ENCODE measurements at places on chromosomes 11 and 22.
A peak's percentile ranks its signal among the peaks of the same experiment; 100 is the strongest.

GRCh38 chr22:30315962-30316576, 10.7 kb downstream of the TBC1D10A start:
- no peak for DNase-seq

DNA sequence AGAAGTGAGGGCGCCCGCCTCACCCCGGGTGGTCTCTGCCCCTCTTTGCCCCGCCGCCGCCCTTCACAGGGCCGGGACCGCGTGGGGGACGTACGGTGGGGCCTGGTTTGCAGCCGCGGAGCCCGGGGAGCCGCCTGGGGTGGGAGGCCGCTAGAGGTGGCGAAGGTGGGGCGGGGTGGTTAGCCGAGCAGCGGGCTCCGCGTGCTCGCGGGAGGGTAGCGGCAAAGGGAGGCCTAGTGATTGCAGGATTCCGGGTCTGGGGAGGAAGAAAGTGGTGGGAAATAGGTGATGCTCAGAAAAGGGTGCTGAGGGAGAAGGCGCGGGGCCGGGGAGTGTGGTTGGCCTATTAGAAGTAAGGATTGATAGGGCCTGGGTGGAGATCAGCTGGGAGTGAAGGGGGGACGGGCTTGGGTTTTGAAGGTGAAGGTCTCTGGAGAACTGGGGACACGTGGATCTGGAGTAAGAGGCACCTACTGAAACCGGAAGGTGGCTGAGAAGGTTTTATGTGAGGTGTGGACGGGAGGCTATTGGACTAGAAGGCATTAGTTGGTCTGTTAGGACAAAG, 571 bp downstream of the FAR1 start:
- peak; percentile 77 for DNase-seq

GRCh38 chr11:129611661-129612446, 203.8 kb upstream of the TMEM45B start:
- DNase-seq, result no peak

DNA sequence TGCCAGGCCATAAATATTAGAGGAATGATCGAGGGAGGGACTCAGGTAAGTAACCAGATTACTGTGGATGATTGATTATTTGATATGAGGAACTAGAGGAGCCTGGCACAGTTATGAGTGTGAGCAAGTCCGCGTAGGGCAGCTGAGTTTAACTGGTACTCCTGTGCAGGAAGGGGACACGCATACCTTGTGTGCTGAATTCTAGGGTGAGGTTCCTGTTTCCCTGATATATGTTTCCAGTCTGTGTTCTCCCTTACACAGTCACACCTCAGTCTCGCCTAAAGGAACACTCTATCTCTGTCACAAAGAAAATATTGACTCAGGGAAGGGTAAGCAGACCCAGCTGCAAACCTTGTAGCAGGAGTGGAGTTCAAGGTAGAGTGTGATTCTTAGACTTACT, 17.4 kb downstream of the SGSM3 start:
- DNase-seq, result no peak

GRCh38 chr11:36077886-36078685, 134.2 kb downstream of the LDLRAD3 start:
- DNase-seq, result no peak

DNA sequence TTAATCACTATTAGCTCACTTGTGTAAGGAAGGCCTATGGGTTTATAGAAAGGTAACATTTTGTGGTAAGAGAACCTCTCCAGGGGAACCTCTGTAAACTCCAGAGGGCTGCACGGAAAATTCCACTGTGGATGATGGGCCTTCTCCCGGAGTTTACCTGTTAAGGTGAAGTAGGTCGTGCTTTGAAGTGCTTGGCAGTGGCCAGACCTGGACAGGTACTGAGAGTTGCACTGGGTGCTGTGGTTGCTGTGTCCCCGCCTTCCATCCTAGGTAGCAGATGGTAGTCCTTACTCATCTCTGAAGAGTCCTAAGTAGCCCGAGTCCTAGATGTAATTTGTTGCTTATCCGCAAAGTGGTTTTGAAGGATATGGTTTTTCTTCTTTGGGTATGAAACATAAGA, 133.4 kb downstream of the TEAD1 start:
- no peak for DNase-seq

DNA sequence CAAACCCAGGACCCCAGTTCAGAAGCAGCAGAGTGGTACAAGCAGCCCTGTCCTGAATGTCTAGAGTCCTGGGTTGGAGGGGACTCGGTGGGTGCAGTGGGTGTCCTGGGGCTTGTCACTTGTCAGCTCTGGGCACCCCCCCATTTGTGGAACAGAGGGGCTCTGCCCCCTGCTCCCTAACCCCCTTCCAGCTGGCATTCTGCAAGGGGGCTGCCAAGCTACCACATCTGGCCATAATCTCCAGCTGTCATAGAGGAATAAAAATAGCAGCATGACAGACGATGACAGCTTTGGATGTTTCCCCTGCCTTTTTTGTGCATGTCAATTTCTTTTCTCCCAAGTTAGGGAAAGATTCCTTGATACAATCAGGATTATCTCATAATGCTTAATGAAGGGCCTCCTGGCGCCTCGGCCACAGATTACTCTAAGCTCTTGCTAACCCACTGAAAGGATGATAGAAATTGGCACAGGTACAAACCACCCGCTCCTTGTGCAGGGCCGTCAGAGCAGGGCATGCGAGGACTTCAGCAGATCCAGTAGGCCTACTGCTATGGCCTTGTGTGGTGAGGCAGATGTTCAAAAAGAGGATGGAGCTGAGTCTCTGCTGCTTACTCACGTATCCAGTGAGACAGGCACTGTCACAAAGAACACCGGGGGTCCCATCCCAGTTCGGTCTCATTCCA, 83.0 kb downstream of the ISX start:
- no peak for DNase-seq

GRCh38 chr11:20489948-20490347, 102.4 kb downstream of the PRMT3 start:
- no peak for DNase-seq

GRCh38 chr22:39534591-39535356, 2.2 kb upstream of the RPS19BP1 start:
- no peak for DNase-seq

DNA sequence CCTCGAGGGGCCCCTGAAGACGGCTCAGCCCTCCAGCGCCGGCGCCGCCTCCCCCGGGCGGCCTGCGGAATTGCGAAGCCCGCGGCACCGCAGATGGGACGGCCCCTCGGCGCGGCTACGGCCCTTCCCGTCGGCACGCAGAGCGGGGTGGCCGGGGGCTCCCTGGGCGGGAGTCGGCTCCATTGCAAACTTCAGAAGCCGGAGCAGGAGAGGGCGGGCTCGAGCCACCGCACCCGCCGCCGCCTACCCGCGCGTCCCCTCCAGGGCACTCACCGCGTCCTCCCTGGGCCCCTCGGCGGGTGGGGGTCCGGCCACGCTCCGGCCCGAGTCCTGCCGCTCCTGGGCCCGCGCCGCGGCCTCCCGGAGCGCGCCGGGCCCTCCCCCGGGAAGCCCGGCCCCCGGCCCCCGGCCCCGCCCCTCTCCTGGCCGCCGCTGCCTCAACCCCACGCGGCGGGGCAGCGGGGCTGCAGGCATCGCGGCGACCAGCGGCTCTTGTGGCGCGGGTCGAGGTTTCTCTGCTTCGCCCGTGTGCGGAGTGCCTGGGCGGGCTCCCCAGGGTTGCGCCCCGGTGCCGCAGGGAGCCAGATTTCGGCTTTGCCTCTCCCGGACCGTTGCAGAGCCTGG, at the start of gene PACSIN3:
Gene PACSIN3, minus strand, starts transcription at position 359 of the 624 bp plus-strand sequence. CDS start 3,707 bp downstream, outside the sequence.
- DNase-seq, result no peak

DNA sequence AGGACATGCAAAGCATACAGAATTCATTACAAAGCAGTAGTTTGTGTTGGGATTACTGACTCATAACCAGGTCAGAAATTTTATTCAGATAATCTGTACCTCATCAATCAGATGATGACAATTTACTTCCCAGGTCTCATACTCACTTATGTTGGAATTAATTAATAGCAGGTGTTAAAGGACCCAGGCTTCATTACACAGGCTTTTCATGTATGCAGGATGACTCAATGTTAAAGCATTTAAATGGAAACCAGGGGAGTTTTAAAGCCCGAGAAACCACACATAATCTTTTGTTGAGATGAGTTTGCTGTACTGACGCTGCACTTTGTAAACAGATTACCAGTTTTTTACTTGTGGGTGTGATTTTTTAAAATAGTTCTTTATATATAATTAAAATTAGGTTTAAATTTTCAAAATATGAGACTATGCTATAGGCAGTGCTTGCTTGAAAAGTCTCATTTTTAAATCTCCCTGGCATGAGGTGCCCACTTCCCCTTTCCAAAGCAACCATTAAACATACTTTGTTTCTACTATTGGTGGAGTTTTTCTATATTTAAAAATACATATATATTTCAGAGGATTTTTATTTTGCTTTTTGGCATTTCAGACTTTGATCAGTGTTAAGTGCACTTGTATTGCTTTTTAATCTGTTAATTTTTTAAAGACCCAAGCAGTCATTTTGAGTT, 41.0 kb downstream of the CEP57 start:
- DNase-seq, result no peak

GRCh38 chr11:94574193-94574961, 7.2 kb downstream of the PIWIL4 start:
- no peak for DNase-seq

- no peak for DNase-seq
Observed at GRCh38 chr22:32717337-32718240, 83.9 kb upstream of the TIMP3 start.

GRCh38 chr22:21735200-21736083, at the start of gene YPEL1:
Gene YPEL1 (minus strand): TSS chr22:21735794. CDS start chr22:21710744, 25,050 bp downstream.
- DNase-seq, result peak; percentile 96

- no peak for DNase-seq
Observed at GRCh38 chr11:2180789-2181370, 9.3 kb upstream of the TH start.

GRCh38 chr11:66882561-66883015, 25.7 kb downstream of the LRFN4 start:
- no peak for DNase-seq

DNA sequence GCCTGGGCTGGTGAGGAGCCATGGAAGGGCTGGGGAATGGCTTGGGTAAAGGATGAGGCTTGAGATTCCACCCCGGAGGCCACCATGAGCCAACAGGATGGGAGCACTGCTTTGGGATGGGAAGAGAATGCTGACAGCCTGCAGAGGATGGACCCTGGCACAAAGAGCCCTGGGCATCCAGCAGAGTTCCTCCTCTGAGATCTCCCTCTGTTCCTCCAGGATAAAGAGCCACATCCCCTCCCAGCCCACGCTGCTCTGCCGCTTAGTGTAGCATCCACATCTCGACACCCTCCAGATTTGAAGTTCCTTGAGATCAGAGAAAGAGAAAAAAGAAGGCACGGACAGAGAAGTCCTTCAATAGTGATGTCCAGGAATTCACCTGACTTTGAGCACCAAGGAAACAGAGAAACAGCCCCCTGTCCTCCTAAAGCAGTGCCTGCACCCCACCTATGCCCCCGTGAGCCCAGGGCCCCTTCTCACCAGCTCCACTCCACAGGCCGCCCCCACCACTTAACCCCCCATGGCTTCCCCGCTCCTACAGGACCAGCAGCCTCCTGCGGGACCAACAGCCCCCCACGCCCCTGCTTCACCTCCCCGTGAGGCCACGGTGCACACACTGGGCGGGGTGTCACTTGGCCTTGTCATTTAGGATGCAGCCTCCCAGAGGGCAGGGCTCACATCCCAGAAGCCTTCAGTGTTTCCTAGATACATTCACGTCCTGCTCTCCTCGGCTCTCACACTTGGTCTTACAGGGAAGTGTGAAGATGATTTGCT, 180.5 kb downstream of the SHANK2 start:
- DNase-seq, result no peak

GRCh38 chr11:71948314-71949027, 19.6 kb downstream of the RNF121 start:
- DNase-seq, result no peak

GRCh38 chr11:25612806-25613205, 719.1 kb upstream of the ANO3 start:
- no peak for DNase-seq

GRCh38 chr11:43969543-43969942, 27.1 kb downstream of the C11orf96 start:
- DNase-seq, result peak; percentile 49

GRCh38 chr11:123939317-123939716, at the start of gene OR4D5:
Gene OR4D5 (plus strand): TSS chr11:123939617. CDS start chr11:123939617, 0 bp downstream.
- no peak for DNase-seq

DNA sequence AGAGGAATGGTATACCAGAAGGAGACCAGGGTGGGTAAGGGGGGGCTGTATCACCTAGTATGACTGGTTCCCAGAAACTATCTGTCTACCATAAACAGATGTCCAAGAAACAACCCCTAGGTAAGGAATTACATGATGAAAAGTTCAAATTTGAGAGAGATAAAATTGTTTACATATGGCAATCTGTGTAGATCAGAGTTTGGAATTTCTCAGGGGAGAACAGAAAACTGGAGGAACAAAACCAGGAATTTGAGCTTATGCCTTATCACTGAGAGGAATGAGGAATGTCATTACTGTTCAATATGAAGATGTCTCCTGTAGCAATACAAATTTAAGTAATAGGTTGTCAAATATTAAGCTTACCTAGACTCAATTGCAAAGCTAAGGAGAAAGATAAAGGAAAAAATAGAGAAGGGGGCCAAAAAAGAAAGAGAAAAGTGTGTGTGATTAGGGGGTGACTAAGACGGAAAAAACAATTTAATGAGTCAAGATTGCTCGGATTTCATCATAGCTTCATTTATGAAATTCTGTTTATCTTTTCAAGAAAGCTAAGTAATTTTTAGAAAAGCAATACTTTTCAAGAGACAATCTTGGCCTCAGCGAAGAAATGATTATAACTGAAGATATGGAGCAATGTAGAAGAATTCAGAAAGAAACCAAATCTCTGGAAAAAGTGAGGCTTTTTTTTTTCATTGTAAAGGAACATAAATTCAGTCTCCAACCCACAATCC, 117.8 kb downstream of the APOL5 start:
- no peak for DNase-seq

GRCh38 chr11:58773337-58773736, 41.6 kb upstream of the GLYAT start:
- no peak for DNase-seq

DNA sequence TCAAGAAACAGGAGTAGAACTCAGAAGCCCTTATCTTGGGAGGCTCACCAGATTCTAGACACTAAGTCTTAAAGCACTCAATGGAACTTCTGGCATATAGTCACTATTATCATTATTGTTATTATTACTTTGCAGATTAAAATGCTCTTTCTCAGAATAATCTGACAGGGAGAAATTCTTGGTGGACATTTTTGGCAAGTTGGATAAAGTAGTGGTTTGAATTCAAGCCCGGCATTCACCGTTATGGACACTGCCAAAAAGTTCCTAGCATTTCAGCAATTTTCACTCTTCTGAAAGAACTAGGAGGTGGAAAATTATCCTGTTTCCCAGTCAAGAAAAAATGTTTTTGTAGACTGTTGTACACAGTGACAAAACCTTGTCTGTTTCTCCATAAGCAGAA, 179.6 kb upstream of the ISX start:
- no peak for DNase-seq

All from coronary artery (tissue), 2 donors.